Activated CD4-positive, alpha-beta T cell treated with anti-CD3 and anti-CD28 coated beads, Interleukin-2, Interleukin-4, amounts not matched to agents 100 ng/mL and 50 ng/mL, durations not matched to agents 16 hours and 8 hours (primary cell): ENCODE measurements at places on chromosomes 7 and 10.

DNA sequence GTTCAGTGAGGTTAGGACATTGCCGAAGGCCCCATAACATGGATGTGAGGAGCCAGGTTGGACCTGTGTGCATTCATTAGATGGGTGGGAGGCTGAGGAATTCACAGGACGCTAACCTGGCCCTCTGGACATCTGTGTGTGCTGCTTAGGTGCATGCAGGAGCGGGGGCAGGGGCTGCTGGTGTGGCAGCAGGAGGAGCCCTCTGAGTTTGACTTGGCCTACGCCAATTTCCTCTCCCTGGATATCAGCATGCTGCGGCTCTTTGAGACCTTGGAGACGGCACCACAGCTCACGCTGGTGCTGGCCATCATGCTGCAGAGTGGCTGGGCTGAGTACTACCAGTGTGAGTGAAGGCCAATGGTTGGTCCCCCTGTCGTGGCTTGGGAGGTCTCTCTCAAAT is 34.5 kb upstream of the MMD2 start:
- DNase-seq, result no peak

DNA sequence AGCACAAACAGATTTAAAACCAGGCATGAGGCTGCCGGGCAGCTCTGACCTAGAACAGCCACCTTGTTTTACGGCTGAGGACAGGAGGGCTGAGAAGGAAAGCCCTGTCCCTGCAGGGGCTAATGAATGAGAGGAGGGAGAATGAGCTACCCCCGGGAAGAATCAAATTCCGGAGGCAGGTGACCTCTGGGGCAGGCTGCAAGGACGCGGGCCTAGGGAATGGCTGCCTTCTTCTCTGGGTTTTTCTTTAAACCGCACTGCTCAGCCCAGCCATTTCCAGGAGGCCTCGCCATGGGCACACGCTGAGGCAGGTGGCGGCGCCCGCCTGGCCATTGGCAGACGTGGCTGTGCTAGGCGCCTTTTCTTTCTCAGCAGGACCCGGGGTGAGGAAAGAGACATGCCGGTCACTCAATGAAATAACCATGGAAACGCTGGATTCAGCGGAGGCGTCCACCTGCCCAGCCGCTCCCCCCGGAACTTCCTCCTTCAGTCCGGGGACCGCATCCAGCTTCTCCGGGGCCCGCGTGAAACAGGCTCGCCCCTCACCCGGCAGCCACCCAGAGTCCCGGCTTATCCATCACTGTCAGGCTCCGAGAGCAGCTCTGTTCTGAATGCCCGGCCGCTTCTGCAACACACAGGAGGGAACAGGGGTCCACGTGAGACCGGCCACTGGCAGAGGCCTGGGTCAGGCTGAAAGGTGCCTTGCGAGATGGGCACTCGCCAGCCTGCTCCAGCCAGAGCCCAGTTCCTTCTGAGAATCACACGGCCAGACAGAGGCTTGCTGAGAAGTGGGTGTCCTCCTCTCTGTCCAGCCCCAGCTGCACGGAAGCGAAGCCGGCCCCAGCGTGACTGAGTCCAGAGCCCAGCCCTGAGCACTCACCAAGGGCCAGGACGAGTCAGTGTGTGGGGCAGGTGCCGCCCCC is 82.1 kb downstream of the PDGFA start:
- no peak for DNase-seq

DNA sequence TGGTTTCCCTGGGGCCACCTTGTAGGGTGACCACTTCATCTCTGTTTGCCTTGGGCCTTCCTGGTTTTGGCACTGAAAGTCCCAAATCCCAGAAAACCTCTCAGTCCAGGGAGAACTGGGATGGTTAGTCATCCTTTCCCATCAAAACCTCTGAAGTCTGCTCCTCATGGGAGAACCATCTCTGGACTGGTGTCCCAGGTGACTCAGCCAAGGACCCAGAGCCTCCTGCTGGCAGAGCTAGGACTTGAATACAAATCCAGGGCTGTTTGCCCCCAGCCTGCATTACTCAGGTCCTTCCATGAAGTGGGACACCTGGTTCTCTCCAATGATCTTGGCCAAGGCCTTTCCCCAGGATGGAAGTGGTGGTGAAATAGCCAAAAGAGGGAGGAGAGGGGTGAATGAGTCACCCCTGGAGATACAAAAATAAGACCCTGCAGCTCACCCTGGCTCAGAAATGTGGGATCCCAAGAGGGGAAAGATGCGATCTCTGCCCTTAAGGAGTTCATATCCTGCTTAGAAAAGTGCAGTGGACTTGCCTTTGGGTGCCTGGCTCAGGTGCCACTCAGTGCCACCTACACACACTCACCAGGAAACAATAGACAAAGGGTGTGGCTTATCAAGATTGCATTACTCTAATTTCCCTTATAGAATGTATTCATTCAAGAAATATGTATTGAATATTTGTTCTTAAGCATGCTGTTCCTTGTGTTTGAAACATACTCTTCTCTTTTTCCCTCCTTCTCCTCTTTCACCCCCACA is 22.0 kb downstream of the ADRA2A start:
- no peak for DNase-seq

DNA sequence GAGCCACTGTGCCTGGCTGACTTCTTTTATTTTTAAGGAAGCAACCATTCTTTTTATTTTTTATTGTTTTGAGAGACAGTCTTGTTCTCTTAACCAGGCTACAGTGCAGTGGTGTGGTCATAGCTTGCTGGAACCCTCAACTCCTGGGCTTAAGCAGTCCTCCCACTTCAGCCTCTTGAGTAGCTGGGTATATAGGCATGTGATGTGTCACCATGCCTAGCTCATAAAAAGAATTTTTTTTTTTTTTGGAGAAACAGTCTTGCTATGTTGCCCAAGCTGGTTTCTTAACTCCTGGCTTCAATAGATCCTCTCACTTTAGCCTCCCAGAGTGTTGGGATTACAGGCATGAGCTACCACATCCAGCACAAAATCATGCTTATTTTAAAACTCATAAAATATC is 5.8 kb downstream of the MCU start:
- no peak for DNase-seq

DNA sequence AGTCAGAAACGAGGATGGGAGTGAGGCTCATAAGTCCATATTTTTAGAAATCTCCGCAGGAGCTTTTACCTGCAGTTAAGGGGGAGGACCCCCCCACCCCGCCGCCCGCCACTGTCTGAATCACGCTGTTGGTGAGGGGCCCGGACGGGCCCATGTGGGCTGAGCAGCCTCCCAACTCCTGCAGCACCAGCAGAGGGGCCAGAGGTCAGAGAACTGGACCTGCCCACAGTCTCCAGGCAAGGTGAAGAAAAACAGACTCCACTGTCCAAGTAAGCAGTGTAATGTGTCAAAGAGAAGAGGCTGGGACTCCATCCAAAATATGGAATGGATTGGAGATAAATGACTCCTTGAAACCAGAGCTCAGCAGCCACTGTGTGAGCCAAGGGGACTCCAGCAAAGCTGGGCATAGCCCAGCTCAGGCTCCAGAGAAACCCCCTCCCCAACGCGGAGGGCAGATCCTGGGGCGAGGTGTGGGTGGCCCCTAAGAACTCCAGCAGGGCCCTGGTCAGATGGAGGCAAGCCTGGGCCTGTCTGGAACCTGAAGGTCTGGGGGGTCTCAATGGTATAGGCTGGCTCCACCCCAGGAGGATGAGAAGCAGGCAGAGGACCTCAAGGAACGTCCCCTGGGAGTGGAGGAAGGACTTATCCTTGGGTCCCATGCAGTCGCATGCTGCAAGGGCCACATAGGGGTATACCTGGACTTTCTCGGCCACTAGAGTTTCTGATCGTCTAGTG is 128.5 kb upstream of the TNS3 start:
- no peak for DNase-seq

DNA sequence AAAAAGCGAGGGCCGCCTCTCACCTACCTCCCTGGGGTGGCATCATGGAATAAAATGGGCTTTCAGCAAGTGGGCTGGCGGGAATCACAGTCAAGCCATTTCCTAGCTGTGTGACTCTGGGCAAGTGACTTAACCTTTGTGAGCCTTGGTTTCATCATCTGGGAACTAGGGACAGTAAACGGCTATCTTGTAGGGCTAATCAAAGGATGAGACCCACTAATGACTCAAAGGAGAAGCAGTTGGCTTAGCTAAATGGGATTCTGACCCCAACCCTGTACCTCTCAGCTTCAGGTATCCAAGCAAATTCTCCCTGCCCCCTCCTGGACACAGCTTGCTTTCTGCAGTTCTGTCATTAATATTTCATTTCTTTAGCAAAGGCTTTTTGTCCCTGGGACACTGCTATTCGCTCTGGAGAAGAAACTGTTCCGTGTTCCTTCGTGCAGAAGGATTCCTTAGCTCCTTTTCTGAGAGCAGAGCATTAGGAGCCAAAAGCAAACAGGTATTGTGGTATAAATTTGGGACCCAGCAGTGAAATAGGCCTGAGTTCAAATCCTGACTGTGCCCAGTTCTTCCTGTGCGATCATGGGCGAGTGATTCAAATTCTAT is 25.9 kb downstream of the TRIM8 start:
- no peak for DNase-seq

DNA sequence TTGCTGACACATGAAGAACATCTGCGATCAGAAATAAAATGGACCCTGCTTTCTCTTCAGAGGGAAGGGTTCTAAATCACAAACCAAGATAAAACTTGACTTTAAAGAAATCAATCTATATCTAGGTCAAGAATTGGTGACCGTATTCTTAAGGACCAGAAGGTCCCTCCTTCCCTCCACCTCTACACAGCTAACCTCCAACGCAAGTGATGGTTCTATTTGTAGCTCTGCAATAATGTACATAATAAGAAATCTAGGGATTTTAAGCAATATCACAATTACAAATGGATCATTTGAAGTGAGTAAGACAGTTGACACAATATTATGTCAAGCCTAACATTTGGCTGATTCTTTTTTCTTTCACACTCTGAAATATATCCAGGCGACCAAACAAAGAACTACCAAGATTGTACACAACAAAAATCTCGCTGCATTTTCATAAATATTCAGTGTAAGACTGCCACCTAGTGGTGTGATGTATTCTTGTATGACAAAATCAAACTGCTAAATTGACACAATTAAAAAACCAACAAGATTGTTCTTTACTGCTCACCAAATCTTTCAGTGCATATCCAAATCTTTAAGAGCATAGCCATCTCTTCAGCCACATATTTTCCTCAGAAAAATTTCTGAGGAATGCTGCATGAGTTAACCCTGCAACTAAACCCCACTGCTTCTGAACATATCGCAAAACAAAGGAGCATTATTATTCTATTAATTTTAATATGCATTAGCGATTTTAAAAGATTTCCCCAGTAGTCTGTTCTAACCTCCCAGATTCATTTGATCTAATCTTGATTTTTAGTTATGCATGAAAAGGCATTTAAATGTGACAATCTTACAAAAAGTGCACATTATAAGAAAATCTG is 44.5 kb downstream of the ICA1 start:
- peak; percentile 75 for DNase-seq

DNA sequence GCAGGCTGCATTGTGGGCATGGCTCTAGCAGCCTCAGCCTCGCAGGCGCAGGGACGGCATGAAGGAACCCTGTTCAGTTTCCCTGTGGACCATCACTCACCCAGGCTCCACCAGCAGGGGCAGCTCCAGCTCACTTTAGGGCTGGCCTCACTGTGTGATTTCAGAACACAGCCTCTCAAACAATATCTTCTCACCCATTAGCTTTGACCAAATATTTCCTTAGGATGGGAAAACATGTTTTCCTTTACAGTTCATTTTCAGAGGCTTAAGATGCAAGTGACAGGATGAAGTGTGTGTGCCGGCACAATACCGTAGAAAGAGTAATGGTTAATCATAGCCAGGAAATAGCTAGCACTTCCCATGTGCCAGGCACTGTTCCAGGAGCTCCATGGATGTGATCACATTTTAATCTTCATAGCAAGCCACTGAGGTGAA is 58.2 kb downstream of the LANCL2 start:
- no peak for DNase-seq

GRCh38 chr10:7787150-7787856 is 490 bp downstream of the KIN start:
- DNase-seq, result no peak

DNA sequence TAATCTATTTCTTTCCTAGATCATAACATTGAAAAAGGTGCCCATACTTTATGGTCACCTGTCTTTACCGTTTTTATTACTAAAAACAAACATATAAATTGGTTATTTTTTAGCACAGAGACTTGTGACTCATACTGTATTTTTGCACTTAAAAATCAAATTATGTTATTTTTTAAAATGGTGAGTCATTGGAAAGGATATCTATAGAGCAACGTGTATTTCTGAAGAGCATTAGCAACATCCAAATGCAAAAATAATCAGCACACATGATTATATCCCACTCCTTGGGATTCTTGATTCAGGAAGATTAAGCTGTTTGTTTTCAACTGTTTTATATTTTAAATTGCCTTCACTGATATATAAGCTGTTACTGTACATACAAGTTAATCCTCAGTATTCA is 40.7 kb upstream of the FMC1 start:
- no peak for DNase-seq

GRCh38 chr7:146690987-146691386 is 574.4 kb downstream of the CNTNAP2 start:
- DNase-seq, result no peak

DNA sequence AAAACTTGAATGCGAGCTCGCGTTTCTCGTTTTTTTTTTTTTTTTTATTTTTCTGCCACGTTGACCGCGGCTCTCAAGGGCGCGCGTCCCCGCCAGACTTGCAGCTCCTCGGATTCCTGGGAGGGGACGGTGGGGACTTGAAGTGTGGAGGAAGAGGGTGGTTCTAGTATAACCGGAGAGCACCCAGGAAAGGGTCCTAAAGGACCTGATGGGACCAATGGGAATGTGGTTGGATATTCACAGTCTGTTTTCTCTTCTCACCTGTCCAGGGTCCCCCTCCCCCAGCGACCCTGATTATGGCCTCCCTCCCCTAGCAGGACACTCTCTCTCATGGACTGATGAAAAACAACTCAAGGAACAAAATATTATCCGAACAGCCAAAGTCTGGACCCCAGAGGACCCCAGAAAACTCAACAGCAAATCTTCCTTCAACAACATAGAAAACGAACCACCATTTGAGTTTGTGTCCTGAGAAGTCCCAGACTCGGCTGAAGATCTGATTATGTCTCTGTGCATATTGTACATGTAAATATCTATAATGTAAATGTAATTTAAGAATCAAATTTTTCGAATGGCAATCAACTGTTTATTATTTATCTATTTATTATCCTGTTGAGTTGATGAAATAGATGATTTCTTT is 1.4 kb downstream of the PTF1A start:
- no peak for DNase-seq

- DNase-seq, result peak; percentile 52
These were observed 561.2 kb upstream of the PHF14 start for GRCh38 chr7:10412422-10413019.

- DNase-seq, result peak; percentile 24
These were observed 453 bp downstream of the URGCP start for GRCh38 chr7:43905956-43906330.

- no peak for DNase-seq
These were observed 83.4 kb downstream of the DOCK4 start for GRCh38 chr7:112122798-112123197.

DNA sequence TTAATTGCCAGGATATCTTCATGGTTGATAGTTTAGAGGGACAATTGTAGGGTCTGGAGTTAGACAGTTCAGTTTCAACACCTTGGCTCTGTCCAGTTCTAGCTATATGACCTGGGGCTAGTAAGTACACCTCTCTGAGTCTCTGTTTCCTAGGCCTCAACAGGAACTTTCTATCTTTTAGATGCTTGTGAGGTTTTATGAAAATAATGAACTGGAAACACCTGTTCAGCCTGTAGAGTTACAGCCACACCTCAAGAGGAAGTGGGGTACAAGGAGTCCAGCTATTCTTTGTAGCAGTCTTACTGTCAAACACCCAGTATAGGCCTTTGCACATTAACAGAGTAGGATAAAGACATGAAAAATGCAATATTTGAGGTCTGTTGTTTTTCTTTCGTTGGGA is 73.4 kb downstream of the CHRM2 start:
- no peak for DNase-seq
